ENCODE measurements at places on chromosomes 7 and 10. TPM values are rescaled to one million over a fixed set of nuclear protein-coding genes. Genes with fewer than 3 reads are reported as not detected.

DGKI gene
- 3.3 TPM for total RNA-seq

LLCFC1 gene
- total RNA-seq = not detected

TACC2 gene
- 98.1 TPM for total RNA-seq

AMPH gene
- total RNA-seq = 2.1 TPM

DNA sequence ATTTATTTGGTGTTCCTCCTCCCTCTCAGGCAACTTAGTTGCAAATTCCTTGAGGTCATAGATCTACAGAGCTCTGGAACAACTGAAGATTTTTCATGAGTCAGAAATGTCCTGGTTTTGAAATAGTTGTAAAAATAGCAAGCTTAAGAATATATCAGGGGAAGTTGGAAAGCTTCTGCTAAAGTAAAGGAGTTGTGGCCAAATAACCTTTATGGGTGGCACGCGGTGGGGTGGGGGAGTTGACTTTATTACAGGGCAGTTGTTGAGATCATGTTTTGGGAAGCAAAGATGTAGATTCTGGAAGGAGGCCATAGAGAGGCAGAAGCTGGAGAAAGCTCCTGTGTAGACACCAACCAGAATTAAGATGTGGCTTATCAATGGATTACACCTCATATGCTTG, 326.0 kb upstream of the MTPN start:
- DNase-seq = no peak

DNA sequence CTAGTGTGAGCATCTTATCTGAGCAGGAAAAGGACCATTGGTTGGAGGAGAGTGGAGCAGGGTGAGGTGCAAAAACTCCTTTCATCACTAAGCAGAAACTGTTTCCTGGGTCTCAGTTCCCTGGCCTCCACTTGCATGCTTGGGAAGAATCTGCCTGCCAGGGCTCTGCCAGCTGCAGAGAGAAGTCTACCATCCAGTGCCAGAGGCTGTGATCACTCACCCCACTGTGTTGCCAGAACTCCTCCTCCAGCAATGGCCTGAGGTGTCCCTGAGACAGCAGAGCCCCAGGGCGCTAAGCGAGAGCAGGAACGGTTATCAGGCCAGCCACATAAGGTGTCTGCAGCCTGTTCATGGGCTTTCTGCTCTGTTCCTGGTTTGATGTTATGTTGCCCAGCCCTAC, 991.4 kb downstream of the CCSER2 start:
- no peak for DNase-seq

DNA sequence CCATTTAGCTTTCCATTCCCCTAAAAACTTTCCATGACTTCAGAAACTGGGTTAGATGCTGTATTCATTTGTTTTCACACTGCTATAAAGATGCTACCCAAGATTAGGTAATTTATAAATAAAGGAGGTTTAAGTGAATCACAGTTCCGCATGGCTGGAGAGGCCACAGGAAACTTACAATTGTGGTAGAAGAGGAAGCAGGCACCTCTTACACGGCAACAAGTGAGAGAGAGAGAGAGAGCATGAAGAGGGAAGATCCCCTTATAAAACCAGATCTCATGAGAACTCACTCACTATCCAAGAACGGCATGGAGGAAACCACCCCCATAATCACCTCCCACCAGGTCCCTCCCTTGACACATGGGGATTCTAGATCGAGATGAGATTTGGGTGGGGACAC, 336.8 kb downstream of the TFEC start:
- no peak for DNase-seq

PTN gene
- 8.3 TPM for total RNA-seq

DNA sequence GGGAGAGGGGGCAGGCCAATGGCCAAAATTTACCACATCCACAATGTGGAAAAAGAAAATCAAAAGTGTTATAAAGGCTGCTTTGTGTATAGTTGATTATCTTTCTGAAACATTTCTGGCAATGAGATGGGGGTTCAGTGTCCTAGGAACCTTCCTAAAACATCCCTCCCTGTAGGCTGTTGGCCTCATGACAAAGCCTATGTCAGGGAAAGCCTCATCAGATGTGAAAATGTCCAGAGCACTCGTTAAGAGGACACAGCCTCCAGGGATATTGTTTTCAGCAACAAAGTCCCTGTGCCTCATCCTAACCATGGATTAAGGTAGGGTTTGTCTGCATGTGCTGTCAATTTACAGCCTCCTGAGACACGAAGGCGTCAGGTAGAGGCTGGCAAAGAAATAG, 17.0 kb downstream of the SUN3 start:
- DNase-seq = no peak

GIMAP5 gene
- total RNA-seq = 19.2 TPM

DNA sequence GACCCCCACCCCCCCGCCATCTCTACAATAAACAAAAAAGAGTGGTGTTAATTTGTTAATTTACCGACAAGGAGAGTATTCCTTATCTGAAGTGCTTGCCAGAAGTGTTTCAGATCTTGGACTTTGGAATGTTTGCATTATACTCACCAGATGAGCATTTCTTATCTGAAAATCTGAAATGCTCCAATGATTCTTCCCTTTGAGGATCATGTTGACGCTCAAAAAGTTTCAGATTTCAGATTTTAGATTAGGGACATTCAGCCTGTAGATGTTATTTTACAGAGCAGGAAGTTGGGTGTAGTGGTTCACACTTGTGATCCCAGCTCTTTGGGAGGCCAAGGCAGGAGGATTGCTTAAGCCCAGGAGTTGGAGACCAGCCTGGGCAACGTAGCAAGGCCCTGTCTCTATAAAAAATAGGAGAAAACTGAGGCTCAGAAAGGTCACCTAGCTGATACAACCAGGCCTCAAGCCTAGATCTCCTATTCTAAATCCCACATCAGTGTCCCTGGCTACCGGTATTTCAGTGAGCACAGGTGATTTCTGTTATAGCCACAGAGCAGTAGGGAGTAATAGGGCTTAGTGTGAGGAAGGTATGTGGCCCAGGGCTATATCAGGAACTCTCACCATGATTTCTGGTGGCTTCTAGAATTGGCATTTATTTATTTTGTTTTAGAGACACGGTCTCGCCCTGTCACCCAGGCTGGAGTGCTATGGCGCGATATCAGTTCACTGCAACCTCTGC, 35.4 kb downstream of the TMEM120A start:
- no peak for DNase-seq

MYPN gene
- total RNA-seq = 0.08 TPM

GLRX3 gene
- 71.9 TPM for total RNA-seq

GRCh38 chr7:30436046-30436445, 42.5 kb downstream of the NOD1 start:
- DNase-seq = no peak

- no peak for DNase-seq
Observed at GRCh38 chr10:11074536-11075267, 57.0 kb downstream of the CELF2 start.

DNA sequence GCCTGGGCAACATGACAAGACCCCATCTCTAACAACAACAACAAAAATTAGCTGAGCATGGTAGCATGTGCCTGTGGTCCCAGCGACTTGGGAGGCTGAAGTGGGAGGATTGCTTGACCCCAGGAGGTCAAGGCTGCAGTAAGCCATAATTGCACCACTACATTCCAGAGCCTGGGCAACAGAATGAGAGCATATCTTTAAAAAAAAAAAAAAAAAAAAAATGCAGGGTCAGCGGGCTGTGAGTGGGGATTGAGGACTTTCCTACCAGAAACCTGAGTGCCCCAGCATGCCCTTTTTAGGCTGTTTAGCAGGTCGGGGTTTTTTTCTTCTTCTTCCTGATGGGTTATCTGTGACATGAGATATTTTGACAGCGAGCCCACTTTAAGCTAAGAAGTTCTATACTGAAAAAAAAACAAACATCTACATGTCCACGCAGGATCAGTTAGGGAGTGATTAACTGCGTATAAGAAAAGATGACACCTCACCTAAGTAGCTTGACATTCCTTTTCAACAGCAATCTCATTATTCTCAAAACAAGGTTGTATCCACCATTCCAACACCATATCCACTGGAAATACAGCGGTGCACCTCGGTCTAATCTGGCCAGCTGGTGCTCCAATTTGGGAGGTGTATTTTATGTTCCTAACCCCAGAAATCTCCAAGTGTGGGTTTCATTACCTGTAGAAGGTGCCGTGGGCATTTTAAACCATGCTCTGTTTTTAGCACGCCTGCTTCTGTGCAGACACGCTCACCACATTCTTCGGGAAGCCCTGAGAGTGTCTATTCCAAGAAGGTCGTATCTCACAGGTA, 13.8 kb upstream of the RFC2 start:
- no peak for DNase-seq

- no peak for DNase-seq
Observed at GRCh38 chr10:26334232-26334931, 103.8 kb upstream of the APBB1IP start.

- DNase-seq = no peak
Observed at GRCh38 chr10:17544465-17544864, 72.7 kb downstream of the HACD1 start.

GRCh38 chr7:50721661-50722259, 60.9 kb downstream of the GRB10 start:
- DNase-seq = peak; percentile 41

GRM3 gene
- total RNA-seq = not detected

PTER gene
- 35.7 TPM for total RNA-seq

ALOX5 gene
- total RNA-seq = 237 TPM

DNA sequence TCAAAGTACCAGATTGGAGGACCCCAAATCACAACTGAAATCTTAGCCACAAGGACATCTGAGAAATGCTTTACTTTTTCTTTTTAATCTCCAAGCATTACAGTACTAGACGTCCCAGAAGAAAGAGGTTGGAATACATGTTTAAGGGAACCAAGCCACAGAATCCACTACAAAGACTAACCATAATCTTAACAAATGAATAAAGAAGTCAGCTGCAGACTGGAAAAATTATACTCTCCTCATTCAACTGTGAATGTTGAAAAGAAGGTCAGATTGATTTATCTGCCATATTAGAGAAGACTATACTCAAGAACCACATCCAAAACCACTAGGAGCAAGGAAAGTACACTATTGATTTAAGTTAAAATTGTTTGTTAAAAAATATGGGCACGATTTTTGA, 102.1 kb upstream of the ABCB5 start:
- DNase-seq = no peak

- DNase-seq = no peak
Observed at GRCh38 chr10:101492814-101493213, 95.2 kb downstream of the POLL start.

PDE6C gene
- not detected for total RNA-seq

DNA sequence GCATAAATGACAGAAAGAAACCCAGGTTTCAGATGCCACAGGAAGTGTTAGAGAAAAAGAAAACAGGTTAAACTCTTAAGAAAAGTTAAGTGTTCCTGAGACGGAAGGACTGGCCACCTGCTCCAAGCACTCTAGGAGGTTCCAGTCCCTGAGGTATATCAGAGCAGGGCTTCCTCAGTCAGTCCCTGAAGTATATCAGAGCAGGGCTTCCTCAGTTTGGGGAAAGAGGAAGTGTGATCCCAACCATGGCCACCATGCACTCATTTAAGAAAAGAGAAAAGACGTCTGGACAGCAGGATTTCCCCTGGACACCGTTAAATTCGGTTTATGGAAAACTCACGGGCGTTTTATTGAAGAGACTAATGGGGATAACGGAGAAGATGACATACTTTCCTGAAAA, 133.4 kb upstream of the PFKP start:
- no peak for DNase-seq

- DNase-seq = no peak
Observed at GRCh38 chr10:127259347-127259746, 63.0 kb upstream of the INSYN2A start.

DNA sequence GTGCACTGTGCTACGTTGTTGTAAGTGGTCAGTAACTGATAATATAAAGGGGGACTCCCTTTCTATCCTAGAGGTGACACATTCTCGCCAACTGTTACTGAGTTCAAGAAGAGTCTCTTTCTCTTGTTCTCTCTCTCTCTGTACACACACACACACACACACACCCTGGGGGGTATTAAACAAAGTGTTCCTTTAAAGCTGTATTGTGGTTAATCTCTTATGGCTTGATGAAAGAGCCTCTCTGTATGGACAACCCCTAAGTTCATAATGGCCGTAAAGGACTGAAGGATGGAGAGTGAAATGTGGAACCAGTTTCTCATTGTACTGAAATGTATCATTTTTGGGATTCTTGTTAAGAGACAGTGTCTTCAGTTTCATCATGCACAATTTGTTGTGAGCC, 145.2 kb upstream of the BMPER start:
- DNase-seq = no peak

GIMAP4 gene
- total RNA-seq = 23.5 TPM

DNA sequence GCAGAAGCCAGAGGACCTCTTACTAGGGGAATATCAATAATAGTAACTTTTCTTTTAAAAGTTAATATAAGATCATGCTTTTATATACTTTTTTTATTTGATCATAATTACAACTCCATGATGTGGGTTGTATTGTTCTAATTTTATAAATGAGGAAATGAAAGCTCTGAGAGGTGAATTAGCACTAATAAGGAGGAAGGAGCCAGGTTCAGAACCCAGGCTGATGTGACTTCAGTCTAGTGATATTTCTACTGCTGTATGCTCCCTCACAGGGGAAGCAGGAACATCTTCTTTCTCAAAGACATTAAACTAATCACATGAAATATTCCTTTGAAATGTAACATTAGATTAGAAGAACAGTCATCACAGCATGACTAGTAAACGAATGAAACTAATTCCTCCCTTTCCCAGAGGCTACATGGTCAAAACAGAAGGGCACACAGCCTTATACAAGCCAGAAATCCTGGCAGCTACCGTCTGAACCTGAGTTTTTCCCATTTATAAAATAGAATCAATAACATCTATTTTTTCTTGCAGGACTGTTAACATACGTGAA, 81.4 kb upstream of the GJD4 start:
- DNase-seq = no peak

DNA sequence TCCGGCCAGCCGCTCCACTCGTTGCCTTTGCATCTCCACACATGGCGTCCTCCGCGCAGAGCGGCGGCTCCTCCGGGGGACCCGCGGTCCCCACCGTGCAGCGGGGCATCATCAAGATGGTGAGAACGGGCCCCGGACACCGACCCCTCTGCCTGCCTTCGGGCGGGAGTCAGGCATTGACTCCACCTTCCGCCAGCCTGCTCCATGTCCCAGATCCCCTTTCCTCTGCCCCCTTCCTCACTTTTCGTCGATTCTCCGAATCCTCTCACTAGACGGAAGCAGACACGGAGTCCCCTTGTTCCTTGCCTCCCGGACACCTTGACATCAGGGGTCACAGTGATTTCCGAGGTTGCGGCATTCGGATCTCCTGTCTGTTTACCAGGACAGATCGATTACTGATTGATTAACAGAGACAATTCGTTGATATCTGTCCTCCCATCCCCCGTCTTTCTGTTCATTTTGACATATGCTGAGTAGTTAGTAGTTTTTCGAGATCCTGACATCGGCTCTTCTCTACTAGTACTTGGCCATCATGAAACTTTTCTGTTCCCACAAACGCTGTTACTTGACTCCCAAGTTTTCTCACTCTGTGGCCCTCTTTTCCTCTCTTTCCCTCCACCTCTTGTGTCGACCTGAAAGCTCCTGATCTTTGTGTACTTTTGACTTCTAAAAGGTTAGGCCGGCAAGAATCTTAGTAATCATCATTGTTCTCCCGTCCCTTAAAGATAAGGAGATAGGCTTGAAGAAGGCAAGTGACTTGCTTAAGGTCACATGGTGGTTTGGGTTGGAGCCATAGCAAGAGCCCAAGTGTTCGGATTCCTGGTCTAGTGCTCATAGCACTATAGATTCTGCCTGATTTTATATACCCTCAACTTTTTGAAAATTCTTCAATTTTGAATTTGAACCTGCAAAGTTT, 597 bp downstream of the SND1 start:
- DNase-seq = no peak

ANKRD30A gene
- not detected for total RNA-seq

GALNT17 gene
- 6.0 TPM for total RNA-seq

HIP1 gene
- 31.6 TPM for total RNA-seq

GRCh38 chr10:96524741-96525140, 11.0 kb upstream of the TLL2 start:
- no peak for DNase-seq

- DNase-seq = no peak
Observed at GRCh38 chr7:103715376-103716120, 269.5 kb upstream of the SLC26A5 start.

Measured in ureter (tissue), 1 donor.